ENCODE measurements at places on chromosomes 2 and 18.

DNA sequence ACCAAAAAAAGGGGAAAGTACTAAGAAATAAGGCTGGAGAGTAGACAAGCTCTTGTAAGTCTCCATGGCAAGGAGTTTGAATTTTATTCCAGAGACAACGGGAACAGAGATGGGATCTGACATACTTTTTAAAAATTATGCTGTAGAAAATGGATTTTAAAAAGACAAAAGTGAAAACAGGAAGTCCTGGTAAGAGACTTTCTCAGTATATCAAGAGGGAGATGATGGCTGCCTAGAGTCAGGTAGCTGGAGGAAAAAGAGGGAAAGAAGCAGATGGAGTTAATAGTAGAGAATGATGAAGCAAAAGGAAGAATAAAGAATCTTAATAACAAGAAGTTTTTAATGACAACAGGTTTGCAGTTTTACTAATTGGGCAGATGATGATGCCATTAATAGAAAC, 168.1 kb downstream of the SRBD1 start:
- DNase-seq, result no peak

GRCh38 chr2:57544624-57545023, 502.0 kb upstream of the VRK2 start:
- DNase-seq, result no peak

DNA sequence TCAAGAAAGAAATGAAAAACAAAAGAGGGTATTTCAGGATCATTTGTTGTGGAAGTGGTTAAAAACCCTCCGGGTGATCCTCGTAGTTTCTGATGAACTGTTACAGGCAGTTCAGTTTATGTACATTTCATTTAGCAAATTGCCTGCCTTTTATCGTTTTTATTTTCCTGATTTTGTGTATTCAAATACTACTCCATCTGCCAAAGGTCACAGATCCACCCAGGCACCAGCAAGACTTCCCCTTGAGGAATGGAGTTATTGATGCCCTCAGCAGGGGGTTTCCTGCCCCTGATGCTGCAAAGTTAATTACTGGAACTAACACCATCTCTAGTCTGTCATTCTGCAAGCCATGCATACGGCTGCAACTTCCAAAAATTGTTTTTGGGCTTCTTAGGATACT, 641.9 kb downstream of the SLC4A3 start:
- no peak for DNase-seq

- peak; percentile 23 for DNase-seq
Observed at GRCh38 chr18:57931038-57931437, 113.0 kb upstream of the NEDD4L start.

- no peak for DNase-seq
Observed at GRCh38 chr2:45289997-45290709, 280.9 kb upstream of the SIX2 start.

DNA sequence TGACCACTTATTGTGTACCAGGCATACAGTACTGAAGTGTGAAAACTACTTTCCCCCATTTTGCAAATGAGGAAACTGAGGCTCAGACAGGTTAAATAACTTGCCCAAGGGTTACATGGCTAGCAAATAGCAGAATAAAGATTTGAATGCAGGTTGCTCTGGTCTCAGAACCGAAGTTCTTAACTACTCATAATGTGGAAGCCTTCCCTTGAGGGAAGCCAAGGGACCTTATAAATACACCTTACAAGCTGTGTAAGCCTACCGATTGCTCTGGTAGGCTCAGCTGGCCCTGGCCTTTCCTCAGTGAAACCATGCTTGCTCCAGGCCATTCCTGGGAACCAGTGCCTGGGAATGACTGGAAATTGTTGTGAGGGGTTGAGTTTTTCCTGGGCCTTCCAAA, 114.6 kb upstream of the CDCA7 start:
- no peak for DNase-seq

DNA sequence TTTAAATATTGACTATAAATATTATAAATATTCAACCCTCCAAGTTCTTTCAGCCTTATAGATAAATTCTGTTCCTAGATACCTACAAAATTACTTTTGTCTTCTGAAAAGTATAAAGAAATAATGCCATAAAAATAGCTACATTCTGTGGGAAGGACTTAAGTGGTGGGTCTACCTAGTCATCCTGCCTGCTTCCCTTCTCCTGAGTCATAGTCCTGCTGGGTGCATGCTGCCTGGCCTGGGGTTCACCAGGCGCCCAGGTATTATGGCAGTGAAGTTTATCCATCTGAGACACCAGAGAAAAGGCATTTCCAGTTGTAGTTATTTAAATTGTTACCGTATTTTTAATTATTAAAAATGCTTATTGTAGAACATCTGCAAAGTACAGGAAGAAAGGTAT, 167.5 kb downstream of the SLC39A10 start:
- DNase-seq, result no peak

DNA sequence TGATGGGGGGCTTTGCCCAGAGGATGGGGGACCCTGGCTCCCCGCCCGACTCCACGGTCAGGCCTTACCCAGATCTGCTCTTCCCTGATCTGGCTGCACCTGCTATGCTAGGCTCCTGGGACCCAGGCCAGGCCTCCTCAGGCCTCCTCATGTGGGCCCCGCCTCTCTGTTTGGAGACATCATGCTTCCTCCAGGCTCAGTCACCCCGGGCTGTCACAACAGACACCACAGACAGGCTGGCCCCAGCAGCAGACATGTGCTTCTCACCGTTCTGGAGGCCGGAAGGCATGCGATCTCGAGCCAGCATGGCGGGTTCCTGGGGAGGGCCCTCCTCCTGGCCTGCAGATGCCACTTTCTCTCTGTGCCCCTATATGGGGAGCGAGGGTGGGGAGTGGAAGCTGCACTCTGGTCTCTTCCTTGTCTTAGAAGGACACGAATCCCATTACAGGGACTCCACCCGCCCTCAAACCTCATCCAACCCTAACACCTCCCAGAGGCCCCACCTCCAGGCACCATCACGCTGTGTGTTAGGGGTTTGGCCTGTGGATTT, 10.8 kb upstream of the NEU4 start:
- DNase-seq, result no peak

- DNase-seq, result no peak
Observed at GRCh38 chr2:8633735-8634313, 48.0 kb upstream of the ID2 start.

GRCh38 chr2:139142252-139142880, 362.2 kb upstream of the NXPH2 start:
- DNase-seq, result peak; percentile 2

GRCh38 chr2:36411962-36412444, 56.4 kb downstream of the CRIM1 start:
- DNase-seq, result no peak

DNA sequence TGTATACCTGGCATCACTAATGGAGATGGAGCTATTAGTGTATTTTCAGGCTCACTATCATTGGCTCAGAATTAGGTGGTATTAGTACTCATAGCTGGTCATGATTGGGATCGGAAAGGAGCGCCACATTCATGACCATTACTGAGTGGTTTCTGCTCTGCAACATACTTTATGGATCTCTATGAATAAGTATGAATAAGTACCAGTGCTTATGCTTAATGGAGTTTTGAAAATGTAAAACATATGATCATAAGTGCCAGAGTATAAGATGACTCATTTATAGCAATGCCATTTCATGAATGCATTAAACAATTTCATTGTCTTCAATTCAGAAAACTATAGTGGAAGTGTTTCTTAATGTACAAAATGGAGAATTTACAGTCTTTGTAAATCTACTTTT, 156.7 kb downstream of the GALNT3 start:
- no peak for DNase-seq

- no peak for DNase-seq
Observed at GRCh38 chr2:69945441-69945840, 16.0 kb downstream of the ASPRV1 start.

- DNase-seq, result no peak
Observed at GRCh38 chr2:11009891-11010290, 98.2 kb downstream of the KCNF1 start.

- no peak for DNase-seq
Observed at GRCh38 chr2:55856936-55857335, 66.6 kb downstream of the EFEMP1 start.

- DNase-seq, result no peak
Observed at GRCh38 chr18:54783139-54783538, 45.1 kb upstream of the RAB27B start.

DNA sequence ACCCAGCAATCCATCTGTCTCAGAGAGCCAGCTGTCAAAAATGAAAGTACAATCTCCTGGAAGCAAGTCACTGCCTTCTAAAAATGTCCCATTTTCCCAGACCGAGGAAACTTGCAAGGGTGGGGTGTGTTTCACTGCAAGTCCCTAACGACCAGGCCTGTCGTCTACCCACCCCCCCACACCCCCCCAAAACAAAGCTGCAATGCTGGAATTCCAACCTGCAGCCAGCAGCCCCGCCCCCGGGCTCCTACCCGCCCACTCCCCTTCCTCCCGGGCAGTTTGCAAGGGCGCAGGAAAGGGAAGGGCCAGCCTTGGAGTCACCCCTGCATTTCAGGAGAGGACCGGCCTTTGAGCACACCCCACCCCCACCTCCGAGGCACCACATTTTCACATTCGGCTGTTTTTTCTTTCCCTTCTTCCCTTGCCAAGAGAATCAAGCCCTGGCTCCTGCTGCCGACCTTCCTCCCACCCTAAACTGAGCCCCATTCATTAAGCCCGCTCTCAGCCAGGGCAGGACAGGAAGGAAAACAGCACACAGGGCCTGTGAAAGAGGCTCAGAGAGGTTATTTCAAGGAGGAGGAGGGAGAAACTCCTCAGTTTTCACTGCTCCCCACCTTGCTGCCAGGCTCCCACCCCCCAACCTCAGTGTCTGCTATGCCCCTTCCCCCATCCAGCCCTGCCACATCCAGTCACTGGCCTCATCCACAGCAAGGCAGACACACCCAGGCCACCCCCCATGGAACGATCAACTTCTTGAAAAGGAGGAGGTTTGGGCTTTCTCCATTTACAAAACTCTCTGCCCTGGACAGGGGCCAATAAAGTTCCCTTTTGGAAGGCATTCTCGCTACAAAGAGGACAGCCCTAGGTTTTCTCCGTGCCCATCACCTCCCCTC, 11.3 kb downstream of the SMAD7 start:
- DNase-seq, result no peak

DNA sequence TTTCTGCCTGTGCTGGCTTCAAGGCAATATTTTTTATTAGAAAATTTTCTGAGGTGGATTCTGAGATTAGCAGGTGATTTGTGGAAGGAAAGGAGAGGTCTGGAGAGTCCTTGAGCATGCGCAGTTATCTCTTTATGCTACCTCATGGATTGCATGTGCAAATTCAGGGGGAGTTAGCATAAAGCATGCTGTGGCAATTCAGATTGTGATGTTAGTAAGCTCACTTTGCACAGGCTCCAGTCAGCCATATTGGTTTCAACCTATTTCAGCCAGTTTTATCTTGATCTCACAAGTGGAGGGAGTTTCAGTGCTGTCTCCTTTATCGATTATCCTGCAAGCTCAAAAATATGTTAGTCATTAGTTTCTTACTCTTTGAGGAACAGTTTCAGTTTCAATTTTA, 2012.3 kb upstream of the PIK3C3 start:
- no peak for DNase-seq

DNA sequence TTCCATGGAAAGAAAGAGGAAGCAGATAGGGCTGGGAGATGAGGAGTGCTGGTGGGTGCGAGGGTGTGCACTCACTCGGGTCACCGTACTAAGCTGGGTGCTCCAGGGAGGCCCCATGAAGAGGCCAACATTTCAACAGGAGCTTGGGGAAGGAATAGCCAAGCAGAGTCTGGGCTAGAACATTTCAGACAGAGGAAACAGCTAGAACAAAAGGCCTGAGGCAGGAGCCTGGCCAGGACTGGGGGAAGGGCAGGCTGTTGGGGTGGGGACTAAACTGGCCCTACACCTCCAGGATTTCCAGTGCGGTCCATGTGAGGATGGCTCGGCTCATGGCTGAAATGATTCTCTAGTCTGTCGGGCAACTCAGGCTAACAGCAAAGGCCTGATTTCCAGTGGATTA, 90.8 kb downstream of the ZFP36L2 start:
- no peak for DNase-seq

DNA sequence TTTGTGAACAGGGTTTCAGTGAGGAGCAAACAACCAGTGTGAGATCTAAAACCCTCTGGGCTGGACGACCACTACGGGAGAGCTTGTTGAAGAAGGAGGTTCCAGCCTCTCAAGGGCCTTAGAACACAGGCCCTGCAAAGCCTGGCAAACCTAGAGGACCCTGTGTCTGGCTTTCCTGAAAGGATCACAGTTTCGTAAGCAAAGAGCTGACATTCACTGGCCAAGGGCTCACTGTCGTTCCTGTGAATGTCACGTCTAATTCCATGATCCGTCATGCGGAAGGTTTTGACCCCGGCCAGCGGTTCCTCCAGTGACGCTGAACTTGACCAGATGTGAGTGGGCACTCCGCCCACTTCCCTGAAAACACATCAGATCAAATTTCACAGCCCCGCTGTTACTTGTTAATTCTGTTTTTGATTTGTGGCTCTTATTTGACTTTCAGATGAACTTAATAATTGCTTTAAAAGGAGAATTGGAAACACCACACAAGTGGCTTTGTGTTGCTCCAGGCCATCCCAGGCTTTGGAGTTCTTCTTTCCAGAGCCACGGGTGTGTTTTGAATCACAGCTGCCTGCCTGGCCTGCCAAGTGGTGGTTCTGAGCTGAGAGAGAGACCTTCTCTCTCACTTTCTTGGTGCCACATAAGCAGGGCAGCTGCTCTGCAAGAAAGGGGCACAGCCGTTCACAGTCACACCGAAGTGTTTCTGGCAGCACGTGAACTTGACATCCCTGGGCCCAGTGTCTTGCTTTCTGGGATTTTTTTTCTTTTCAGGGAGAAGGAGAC, 308.4 kb downstream of the NDUFA10 start:
- no peak for DNase-seq

DNA sequence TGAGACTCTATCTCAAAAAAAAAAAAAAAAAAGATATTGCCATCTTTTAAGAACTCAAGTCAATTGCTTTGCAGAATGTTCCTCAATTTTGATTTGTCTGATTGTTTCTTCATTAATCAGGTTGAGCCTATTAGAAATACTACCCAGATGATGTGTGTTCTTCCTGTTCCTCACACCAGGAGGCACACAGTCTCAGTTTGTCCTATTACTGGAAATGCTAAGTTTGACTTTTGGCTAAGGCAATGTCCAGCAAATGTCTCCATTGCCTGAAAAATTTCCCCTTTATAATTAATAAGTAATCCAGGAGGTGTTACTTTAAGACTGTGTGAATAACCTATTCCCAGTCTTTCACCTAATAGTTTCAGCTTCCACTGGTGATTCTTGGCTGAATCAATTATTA, 28.4 kb downstream of the BOLA3 start:
- DNase-seq, result no peak

GRCh38 chr2:62441421-62441820, 64.6 kb downstream of the TMEM17 start:
- DNase-seq, result no peak

GRCh38 chr18:22543769-22544168, 126.1 kb upstream of the CTAGE1 start:
- DNase-seq, result no peak

- DNase-seq, result no peak
Observed at GRCh38 chr2:46208766-46209165, 88.4 kb upstream of the EPAS1 start.

- no peak for DNase-seq
Observed at GRCh38 chr2:196149948-196150347, 21.4 kb downstream of the STK17B start.

GRCh38 chr2:120224735-120225548, 1.7 kb upstream of the TMEM185B start:
- DNase-seq, result no peak

GRCh38 chr18:54360406-54360805, 2.7 kb downstream of the C18orf54 start:
- DNase-seq, result no peak
